ENCODE measurements at places on chromosomes 3 and 15. TPM values are rescaled to one million over a fixed set of nuclear protein-coding genes. Genes with fewer than 3 reads are reported as not detected.

DNA sequence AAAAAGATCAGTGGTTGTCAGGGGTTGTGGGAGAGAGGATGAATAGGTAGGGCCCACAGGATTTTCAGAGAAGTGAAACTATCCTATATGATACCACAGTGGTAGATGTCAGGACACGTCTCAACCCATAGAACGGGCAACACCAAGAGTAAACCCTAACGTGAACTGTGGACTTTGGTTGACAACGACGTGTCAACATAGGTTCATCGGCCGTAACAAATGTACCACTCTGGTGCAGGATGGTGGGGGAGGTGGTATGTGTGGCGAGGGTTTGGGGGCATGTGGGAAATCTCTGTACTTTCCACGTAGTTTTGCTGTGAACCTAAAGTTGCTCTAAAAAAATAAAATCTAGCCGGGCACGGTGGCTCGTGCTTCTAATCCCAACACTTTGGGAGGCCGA is 13.0 kb upstream of the PIGZ start:
- H3K27ac ChIP-seq = no peak overlapping the region
- H3K4me1 ChIP-seq = peaks cover 9% of the 10 kb centered on the region
- no peak for DNase-seq
- peaks cover 20% of the 10 kb centered on the region for H3K27me3 ChIP-seq

Gene GATM
- total RNA-seq = 2.0 TPM

Gene DCBLD2
- 3.2 TPM for total RNA-seq

DNA sequence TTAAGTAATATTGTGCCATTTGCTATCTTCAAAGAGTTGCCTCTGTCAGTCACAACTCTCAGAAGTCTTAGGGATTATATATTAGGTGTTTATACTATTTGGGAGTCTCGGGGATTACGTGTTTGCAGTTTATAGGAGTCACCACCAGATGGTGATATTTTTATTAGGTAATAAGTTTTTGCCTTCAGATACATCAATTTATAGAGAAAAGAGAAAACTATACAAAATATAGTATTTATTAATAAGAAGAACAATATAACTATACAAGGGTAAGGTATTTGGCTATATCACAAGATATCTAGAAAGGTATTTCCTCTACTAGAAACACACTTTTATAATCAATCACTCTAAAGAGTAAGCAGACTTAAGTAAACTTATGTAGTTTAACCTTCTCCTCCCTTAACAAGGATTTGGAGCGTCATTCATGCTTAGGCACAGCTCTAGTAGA is 10.7 kb upstream of the DHX36 start:
- H3K36me3 ChIP-seq = no peaks in the 10 kb centered on the region
- H3K4me1 ChIP-seq = no peaks in the 10 kb centered on the region
- no peak for DNase-seq
- H3K27me3 ChIP-seq = peaks cover 10% of the 10 kb centered on the region
- H3K27ac ChIP-seq = no peak overlapping the region

GRCh38 chr3:18740631-18741583 is 315.8 kb upstream of the SATB1 start:
- H3K27me3 ChIP-seq = no peaks in the 10 kb centered on the region
- peak overlapping the region; percentile 97 for H3K27ac ChIP-seq
- DNase-seq = peak; percentile 75
- H3K4me3 ChIP-seq = peak overlapping the region; percentile 74
- peaks cover 88% of the 10 kb centered on the region for H3K4me1 ChIP-seq
- H3K36me3 ChIP-seq = peaks cover 21% of the 10 kb centered on the region

DNA sequence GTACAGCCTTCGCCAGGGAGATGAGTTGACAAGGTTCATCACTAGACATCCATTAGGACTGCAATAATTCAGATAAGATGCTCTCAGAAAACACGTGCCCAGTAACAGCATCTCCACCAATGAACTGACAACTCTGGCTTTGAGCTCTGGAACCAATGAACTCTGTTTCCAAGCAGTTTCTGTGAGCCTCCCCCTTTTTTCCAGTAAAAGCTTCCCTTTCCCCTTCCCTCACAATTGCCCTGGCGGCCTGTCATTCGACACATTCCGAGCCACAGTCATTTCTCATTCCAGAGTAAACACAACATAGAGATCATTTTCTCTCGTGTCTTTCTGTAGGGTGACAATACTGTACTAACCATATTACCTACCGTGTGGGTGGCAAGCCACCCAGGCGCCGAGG is 3.6 kb downstream of the PLA2G4D start:
- peaks cover 2% of the 10 kb centered on the region for H3K27me3 ChIP-seq
- no peak for DNase-seq
- no peaks in the 10 kb centered on the region for H3K36me3 ChIP-seq
- H3K4me1 ChIP-seq = no peaks in the 10 kb centered on the region

Gene SPESP1
- 0.23 TPM for total RNA-seq

DNA sequence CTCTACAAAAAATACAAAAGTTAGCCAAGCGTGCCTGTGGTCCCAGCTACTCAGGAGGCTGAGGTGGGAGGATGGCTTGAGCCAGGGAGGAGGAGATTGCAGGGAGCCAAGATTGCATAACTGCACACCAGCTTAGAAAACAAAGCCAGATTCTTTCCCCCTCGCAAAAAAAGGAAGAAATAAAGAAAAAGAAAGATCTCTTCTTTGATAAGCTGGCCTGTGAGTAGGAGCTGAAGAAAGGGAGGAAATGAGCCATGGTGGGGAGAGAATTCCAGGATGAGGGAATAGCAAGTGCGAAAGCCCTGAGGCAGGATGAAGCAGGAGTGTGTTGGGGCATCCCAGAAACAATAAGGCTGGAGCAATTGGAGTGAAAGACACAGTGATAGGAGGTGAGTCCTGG is 24.5 kb upstream of the TOP2B start:
- H3K36me3 ChIP-seq = no peaks in the 10 kb centered on the region
- no peaks in the 10 kb centered on the region for H3K4me1 ChIP-seq
- no peak overlapping the region for H3K4me3 ChIP-seq
- H3K27me3 ChIP-seq = peaks cover 14% of the 10 kb centered on the region

Gene CAPN3
- 5.5 TPM for total RNA-seq
